ENCODE measurements at places on chromosomes 13 and 19. TPM values are rescaled to one million over a fixed set of nuclear protein-coding genes. Genes with fewer than 3 reads are reported as not detected.

The CYP4F2 gene
- not detected for total RNA-seq

The PIP5K1C gene
- 89.7 TPM for total RNA-seq

GRCh38 chr13:65594298-65594781 is 1635.8 kb downstream of the PCDH9 start:
- no peaks in the 10 kb centered on the region for H3K4me1 ChIP-seq
- H3K27me3 ChIP-seq = no peaks in the 10 kb centered on the region
- no peak overlapping the region for H3K27ac ChIP-seq
- DNase-seq = no peak
- H3K4me3 ChIP-seq = no peak overlapping the region
- no peaks in the 10 kb centered on the region for H3K36me3 ChIP-seq

DNA sequence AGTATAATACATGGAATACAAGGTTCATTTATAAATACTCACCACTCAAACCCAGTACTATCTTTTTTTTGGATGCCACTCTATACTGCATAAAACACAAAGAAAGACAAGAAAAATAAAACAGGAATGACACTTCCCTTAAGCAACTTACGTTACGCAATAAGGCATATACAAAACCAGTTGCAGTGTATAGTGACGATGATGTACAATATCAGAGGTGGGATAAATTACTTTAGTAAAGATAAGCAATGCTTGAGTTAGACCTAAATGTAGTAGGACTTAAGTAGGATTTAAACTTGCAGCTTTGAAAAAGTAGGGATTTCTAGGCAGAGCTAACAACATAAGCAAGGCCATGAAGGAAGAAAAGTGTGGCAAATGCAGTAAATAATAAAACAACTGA is 374.9 kb downstream of the SPRY2 start:
- no peak for DNase-seq
- no peaks in the 10 kb centered on the region for H3K27me3 ChIP-seq
- H3K36me3 ChIP-seq = no peaks in the 10 kb centered on the region
- no peak overlapping the region for H3K4me3 ChIP-seq
- no peaks in the 10 kb centered on the region for H3K4me1 ChIP-seq

DNA sequence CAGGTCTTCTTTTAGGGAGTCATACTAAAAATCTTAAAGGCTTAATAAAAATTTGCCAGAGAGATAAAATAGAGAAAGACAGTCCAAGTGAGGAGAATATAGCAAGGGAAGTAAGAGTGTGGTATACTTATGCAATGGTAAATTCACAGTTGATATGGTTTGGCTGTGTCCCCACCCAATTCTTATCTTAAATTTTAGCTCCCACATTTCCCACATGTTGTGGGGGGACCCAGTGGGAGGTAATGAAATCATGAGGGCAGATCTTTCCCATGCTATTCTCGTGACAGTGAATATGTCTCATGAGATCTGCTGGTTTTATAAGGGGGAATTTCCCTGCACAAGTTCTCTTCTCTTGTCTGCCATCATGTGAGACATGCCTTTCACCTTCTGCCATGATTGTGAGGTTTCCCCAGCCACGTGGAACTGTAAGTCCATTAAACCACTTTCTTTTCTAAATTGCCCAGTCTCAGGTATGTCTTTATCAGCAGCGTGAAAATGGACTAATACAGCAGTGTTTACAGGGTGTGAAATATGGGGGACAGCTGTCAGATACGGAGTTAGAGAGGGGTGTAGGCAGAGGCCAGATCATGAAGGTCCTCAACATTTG is 115.4 kb downstream of the UGGT2 start:
- no peak overlapping the region for H3K27ac ChIP-seq
- DNase-seq = no peak
- H3K27me3 ChIP-seq = no peaks in the 10 kb centered on the region
- H3K36me3 ChIP-seq = peaks cover 55% of the 10 kb centered on the region
- H3K4me1 ChIP-seq = no peaks in the 10 kb centered on the region

All from esophagus muscularis mucosa (tissue), 4 donors.